ENCODE measurements at places on chromosomes 6 and 20. TPM values are rescaled to one million over a fixed set of nuclear protein-coding genes. Genes with fewer than 3 reads are reported as not detected.

SLC24A3 gene
- 5.7 TPM for total RNA-seq

CST5 gene
- not detected for total RNA-seq

PTGIS gene
- 13.0 TPM for total RNA-seq

GGTLC1 gene
- total RNA-seq: not detected

MUCL3 gene
- 0.21 TPM for total RNA-seq

PBX2 gene
- total RNA-seq: 27.1 TPM

BACH2 gene
- 0.22 TPM for total RNA-seq

SAPCD1 gene
- total RNA-seq: 1.2 TPM

PROCR gene
- 17.0 TPM for total RNA-seq

FAM83D gene
- total RNA-seq: 53.8 TPM

CFB gene
- total RNA-seq: 10.4 TPM

ULBP3 gene
- total RNA-seq: 5.0 TPM

DBNDD2 gene
- total RNA-seq: 34.8 TPM

GPR6 gene
- total RNA-seq: not detected

SLC26A8 gene
- not detected for total RNA-seq

DNA sequence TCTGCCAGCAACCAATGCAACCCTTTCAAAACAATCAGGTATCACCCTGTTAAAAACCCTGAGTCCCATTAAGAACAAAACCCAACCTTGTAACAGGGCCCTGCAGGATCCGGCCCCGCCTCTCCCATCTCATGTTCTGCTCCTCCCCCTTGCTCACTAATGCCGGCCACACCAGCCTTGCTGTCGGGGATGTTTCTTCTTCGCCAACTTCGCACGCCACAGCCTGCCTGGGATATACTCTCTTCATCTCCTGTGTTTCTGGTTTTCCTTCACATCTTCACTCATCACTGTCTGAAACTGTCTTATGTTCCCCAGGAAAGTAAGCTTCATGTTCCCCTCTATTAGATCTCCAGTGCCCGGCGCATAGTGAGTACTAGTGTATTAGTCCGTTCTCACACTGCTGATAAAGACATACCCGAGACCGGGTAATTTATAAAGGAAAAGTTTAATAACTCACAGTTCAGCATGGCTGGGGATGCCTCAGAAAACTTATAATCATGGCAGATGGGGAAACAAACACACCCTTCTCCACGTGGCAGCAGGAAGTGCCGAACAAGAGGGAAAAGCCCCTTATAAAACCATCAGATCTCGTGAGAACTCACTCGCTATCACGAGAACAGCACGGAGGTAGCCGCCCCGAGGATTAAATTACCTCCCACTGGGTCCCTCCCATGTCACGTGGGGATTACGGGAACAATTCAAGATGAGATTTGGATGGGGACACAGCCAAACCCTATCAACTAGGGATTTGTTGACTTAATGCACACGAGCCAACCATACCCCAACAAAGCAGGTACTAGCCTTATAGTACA, 5.1 kb downstream of the TP53RK start:
- DNase-seq: no peak

DNA sequence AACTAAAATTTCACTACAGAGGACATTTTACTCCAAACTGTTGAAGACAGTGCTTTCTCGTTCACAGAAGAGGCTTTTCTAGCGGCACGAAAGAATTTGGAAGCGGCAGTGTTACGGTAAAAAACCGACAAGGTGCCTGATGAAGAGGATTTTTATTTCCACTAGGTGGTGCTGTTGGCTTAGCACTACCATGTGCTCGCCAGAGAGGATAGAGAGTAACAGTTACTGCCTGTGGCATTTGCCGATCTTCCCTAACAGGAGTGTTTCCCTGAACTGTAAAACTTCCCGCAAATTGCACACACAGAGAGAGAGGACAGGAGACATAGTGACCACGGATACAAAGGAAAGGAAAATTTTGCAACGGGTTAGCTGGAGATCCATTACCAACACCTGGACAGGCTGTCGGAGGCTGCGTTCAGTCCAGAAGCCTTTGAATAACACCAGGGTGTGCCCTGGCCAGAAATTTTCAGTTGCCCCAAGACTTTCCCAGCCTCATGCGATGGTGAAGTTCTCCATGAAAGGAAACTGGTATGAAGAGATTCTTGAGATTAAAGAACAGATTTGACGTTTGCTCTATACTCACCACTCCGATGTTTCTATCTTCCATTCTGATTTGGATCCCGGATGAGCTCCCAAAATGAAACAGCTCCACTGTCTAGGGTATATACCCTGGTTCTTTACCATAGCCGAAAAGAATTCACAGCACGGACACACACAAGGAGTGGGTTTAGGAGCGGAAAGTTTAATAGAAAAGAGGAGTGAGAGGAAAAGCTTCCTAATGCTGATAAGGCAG, 48.1 kb downstream of the HLA-DPB1 start:
- DNase-seq: no peak

DNA sequence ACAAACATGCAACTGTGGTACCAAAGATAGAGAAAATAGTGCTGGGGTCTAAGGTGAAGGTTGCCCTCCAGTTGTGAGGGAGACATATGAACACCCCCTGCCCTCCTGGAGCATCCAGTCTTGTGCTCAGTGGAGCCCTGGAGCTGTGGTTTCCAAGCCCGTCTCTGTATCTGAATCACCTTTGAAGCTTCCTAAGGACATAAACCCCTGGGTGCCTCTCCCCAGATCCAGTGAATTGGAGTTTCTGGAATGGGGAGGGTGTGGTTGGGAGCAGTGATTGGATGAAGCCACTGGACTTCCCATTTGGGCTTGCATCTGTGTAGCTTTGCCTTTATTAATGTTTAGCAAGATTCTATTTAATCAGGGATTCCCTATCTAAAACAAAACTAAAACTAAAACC, 22.4 kb upstream of the E2F3 start:
- DNase-seq: no peak

- DNase-seq: no peak
These were observed 387.1 kb upstream of the FLRT3 start for GRCh38 chr20:14724468-14724867.

- no peak for DNase-seq
These were observed 31.2 kb upstream of the RIPK1 start for GRCh38 chr6:3036861-3037637.

DNA sequence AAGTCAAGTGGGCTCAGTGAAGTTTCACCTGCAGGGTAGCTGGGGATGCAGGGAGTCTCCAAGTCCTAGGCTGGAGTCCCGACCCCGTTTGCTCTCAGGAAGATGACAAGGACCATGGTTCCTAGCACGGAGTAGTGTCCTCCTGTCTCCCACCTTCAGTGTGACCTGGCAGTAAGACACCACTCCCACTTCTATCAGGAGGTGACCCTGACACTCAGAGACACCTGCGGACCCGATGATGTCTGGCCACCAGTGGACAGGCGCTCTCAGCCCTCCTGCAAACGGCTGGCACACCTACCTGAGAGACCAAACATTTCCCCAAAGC, 1.1 kb downstream of the SOD2 start:
- no peak for DNase-seq

- no peak for DNase-seq
These were observed 405.3 kb upstream of the HS3ST5 start for GRCh38 chr6:114747995-114748625.

GRCh38 chr6:125415913-125416312, 114.1 kb upstream of the HDDC2 start:
- DNase-seq: no peak

DNA sequence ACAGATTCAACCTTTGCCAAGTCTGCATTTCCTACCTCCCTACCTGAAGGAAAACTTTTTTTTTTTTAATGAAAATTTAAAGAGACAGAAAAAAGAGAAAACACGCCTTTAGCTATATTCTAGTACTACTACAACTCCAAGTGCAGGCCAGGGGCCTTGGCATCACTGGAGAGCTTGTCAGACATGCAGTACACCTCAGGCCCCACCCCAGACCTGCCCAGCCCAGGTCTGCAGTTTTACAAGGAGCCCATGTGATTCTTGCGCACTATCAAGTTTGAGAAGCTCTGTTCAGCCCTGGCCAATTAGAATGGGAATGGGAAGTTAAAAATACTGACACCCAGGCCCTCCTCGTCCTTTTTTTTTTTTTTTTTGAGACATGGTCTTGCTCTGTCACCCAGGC, 85.0 kb downstream of the NFATC2 start:
- DNase-seq: no peak

DNA sequence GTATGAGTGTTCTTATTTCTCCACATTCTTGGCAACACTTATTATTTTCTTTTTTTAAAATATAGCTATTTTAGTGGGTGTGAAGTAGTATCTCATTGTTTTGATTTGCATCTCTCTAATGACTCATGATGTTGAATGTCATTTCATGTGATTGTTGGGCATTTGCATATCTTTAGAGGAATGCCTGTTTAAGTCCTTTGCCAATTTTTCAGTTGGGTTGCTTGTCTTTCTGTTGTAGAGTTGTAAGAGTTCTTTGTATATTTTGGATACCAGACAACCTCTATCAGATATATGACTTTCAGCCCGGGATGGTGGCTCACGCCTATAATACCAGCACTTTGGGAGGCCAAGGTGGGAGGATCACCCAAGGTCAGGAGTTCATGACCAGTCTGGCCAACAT, 5.1 kb upstream of the POPDC3 start:
- no peak for DNase-seq

DNA sequence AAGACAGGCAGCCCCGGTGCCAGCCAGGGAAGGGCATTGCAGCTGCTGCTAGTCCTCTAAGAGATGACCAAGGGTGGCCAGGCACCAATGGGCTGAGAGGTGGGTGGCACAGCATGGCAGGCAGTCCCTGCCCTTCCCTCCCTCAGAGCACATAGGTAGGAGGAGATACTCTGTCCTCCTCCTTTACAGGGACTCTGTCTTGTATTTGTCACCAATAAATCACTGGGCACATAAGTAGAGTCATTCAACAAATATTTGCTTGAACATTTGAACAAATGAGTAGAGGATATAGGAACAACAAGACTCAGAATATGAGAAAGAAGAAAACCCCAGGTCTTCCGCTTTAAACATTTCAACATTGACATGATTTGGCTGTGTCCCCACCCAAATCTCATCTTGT, 69.4 kb upstream of the CLDN20 start:
- no peak for DNase-seq

GRCh38 chr6:16633961-16634360, 127.3 kb downstream of the ATXN1 start:
- no peak for DNase-seq

DNA sequence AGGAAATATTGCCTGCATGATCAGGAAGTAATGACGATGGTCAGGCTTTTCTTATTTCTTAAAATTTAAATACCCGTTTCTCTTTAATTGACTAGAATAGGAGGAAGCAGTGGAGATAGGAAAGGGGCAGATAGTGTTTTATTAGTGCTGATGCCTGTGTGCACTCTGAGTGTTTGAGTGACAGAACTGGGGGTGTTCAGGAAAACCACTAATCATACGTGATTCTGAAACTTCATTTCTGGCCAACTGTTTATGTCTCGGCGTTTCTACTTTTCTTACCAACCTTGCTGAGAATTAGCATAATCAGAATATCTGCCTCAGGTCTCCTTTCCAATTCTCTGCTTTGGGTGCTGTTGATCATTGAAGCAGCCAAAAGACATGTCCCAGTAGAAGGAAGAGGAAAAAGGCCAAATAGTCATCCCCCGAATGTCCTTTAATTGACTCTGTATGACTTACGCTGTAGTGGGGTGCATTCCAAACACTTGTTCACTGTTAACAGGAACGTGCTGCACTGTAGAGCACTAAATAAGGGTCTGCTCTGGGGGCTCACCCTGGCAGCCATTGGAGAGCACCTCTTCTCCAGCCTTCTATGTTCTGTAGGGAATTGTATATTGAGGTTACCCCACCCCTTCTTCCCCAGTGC, 152.9 kb downstream of the JARID2 start:
- DNase-seq: no peak

DNA sequence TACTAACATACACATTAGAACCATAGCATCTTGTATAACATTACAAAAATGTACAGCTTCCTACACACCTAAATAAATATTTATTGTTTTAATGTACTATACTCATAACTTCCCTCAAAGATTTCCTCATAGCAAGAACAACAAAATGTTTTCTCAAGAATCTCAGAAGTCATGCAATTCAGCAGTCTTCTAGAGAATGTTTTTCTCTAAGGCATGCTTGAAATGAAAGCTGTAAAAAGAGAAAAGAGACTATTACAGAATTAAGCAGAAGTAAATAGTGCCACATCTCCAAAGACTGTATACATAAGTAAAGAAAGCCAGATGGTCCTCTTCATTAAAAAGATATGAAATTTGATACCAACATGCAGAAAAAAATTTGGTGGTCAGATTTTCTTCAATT, 672.2 kb downstream of the EPM2A start:
- DNase-seq: no peak

DNA sequence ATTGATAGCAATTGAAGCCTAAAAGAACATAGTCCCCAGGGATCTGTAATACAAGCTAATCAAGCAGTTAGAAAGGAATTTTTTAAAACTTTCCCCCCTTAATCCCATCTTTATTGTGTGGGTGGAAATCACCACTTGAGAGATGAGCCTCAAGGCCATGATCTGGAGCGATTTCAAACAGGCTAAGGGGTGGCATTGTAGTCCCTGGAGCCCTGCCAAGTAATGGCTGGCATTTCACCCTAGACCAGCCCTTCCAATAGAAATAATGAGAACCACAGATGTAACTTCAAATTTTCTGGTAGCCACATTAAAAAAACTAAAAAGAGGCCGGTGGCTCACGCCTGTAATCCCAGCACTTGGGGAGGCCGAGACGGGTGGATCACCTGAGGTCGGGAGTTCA, 46.9 kb downstream of the PRDM1 start:
- DNase-seq: no peak

GRCh38 chr6:41813469-41813868, 26.0 kb downstream of the TOMM6 start:
- DNase-seq: no peak

DNA sequence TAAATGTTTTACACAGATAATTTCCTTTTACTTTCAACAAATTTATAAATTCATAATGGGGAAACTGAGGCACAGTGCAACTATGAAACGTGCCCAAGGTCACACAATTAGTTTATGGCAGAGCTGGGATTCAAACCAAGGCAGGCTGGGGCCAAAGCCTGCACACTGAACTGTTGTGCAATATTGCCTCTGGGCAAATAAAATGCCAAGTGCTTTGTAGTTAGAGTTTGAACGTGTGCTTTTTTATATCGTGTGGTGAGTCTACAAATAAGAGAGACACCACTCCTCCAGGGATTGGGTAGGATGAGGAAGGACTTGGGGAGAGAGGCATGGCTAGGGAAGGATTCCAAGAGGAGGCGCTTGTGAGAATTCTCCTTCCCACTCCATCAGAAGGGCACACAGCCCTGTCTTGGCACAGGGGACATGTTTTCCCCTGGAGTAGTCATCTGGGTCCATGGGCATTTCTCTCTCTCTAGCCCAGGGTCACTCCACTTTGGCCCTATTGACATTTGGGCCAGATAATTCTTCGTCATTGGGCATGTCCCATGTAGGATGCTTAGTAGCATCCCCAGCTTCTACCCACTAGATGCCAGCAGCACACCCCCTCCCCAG, 2.8 kb upstream of the CDH22 start:
- DNase-seq: no peak

DNA sequence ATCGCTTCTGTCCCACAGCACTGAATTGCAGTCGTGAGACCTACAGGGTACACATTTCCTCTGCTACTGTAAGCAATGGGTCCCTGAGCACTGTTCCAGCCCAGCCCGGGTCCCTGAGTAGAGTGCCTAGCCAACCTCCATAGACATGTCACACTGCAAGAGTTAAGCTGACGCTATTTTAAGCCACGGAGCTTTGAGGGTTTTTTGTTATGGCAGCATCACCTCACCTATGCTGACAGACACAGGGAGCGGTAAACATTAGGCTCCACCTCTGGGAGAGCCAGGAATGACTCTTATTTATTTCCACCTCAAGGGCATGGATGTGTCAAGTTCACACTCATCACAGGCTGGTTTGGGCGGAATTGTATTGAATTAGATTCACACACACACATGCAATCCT, 45.1 kb downstream of the GRM4 start:
- DNase-seq: no peak

GRCh38 chr6:54236984-54237383, 71.3 kb upstream of the TINAG start:
- no peak for DNase-seq
